Activated T-helper 1 cell treated with anti-CD3 and anti-CD28 coated beads, Interleukin-12 subunit alpha, Interleukin-12 subunit beta, Interleukin-2, Interleukin-4 antibody, amounts not matched to agents 30 ng/mL and 10 ng/mL and 1 ng/mL, durations not matched to agents 14 hours and 24 hours and 36 hours (primary cell): ENCODE measurements at places on chromosomes 12 and 14.

- DNase-seq, result peak; percentile 37
Observed at GRCh38 chr14:102594514-102595175, 2.2 kb downstream of the RCOR1 start.

- no peak for DNase-seq
Observed at GRCh38 chr12:19757317-19757877, 318.1 kb downstream of the AEBP2 start.

DNA sequence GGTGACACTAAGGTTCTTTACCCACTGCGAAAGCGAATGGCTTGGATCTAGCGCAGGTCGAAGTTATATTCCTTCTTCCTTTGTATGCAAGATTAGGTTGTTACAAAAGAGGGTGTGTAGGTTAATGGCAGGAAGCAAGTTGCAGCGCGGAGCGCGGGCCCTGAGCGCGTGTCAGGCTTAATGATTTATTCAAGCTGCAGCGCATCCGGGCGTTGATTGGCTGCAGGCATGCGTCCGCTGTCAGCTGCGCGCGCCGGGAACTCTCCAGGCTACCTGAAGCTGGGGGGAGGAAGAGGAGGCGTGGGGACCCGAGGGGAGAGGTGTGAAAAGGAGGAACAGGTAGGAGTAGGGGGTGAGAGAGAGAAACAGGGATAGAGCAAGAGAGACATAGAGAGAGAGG lies 7.4 kb downstream of the ASCL1 start:
- DNase-seq, result no peak

DNA sequence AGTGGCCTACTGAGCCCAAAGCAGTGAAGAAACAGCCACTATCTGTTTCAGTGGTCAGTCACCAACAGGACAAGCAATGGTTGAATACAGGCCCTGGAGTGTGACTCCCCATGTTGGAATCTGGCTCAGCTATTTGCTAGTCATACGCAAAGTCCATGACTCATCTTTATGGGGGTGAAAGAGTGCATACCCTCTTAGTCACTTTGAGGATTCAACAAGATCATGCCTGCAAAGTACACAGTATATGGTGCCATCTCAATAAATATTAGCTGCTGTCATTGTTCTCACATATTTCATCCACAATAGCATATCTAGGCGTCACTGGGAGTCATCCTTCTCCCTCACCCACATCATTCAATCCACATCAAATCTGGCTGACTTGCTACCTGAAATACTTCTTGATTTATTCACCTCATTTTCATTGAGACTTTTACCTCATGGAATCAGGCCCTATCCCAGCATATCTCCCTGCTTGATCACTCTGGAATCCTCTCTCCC lies 26.4 kb upstream of the STAB2 start:
- DNase-seq, result no peak

DNA sequence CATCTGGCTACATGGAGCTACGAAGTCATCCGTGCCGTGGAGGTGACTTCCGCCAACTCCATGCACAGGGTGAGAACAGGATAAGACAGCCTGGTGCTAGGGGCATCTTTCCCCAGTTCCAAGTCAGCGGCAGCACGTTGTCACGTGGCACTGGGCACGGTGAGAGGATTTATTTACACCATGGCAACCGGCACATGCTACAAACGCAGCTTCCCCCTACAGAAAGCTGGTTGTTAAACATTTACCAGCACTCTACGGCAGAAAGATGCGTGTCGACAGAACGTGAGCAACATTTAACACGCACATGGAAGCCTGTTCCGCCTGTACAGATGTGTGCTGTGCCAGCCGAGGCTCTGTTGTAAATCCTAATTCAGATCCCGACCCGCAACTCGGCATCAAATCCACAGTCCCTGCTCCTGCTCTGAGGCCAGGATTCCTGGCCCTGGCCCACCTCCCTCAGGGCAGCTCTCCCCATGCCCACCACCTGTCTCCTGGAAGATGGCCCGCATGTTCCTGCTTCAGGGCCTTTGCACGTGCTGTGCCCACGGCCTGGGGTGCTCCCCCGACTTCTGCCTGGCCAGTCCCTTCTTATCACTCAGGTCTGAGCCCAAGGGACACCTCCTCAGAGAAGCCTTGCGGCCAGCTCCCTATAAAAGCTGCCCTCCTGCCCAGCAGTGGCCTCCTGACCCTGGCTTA lies 114.1 kb downstream of the RFLNA start:
- DNase-seq, result no peak

GRCh38 chr12:34398366-34398705 lies 376.0 kb downstream of the ALG10 start:
- no peak for DNase-seq

DNA sequence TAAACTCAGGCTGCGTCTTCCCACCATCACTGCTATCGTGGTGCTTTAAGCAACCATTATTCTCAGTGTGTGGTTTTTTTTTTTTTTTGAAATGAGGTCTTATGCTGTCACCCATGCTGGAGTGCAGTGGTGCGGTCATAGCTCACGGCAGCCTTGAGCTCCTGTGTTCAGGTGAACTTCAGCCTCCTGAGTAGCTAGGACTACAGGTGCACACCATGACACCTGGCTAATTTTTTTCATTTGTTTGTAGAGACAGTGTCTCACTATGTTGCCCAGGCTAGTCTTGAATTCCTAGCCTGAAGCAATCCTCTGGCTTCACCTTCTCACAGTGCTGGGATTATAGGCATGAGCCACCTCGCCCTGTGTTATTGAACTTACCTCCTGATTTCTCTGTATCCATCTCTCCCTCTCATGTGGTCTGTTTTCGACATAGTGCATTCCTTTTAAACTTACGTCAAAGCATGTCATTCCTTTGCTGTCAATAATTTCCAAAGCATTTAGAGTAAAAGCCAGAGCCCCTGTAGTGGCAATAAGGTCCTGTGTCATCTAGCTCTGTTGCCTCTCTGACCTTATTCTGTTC lies 255.5 kb downstream of the SNAPC1 start:
- no peak for DNase-seq

GRCh38 chr14:75831455-75831854 lies 150.3 kb downstream of the TGFB3 start:
- peak; percentile 44 for DNase-seq

DNA sequence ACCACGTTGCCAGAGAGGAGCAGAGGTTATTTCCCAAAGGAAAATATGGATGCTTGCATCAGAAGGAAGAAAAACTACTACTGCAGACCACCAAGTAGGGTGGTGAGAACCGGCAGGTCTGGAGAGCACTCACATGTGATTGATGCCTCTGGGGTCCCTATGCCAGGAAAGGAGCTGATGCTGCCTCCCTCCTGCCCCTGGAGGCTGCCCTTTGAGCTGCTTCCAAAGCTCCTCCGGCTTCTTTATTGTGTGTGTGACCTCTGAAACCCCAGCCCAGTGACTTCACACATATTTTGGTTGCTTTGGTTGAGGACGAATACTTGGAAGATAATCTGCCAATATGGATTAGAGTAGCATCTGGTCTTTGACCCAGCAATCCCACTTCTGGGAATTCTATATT lies 133.4 kb downstream of the AACS start:
- DNase-seq, result no peak

- peak; percentile 72 for DNase-seq
Observed at GRCh38 chr14:70655110-70655826, 13.6 kb downstream of the TTC9 start.

- DNase-seq, result no peak
Observed at GRCh38 chr14:93114713-93115068, 1.0 kb downstream of the ITPK1 start.

DNA sequence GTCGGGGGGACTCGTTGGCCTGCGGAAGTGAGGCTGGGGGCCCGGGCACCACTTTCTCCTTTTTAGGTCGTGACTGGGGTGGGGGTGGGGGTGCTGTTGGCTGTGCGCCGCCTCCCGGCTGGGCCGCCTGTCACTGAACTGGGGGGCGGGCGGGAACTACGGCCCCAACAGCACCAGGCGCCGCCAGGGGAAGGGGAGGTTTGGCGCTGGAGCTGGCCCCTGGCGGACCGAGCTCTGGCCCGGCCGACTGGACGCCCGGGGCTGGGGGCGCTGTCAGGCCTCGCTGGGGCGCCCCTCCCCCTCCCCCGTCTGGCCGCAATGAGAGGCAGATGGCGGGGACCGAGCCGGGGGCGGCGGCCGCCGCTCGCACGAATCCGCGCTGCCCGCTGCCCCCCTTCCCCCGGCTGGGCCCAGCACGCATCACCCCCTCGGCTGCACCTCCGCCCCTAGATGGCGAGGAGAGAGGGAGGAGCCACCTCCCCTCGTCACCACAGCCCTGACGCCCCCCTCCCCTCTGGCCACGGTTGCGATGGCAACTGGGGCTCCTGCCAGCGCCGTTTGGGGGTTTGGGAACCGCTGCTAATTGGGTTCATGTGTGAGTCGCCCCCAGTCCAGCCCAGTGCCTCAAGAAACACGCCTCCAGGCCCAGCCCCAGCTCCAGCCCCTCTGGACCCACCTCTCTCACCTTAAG lies 723 bp downstream of the NFATC4 start:
- DNase-seq, result no peak

DNA sequence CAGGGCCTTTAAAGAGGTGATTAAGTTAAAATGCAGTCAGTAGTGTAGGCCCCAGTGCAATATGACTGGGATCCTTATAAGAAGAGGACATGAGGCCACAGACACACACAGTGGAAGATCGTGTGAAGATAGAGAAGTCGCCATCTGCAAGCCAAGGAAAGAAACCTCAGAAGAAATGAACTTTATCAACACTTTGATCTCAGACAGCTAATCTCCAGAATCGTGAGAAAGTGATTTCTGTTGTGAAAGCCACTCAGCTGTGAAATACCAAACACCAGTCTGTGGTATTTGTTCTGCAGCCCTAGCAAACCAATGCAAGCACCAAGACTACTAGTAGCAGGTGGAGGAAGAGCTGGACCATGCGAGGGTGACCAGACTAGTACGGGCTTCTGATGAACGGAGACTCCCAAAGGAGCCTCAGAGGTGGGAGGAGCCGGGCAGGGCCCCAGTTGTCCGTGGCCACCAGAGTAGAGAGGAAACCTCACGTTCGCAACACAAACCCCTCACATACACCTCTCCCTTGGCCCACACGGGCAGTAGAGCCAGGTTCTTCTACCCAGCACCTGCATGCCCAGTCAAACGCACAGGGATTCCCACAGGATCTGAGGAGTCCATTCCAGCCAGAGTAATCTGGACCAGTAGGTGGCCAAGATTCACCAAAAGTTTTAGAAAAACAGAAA lies 243.0 kb downstream of the TTC8 start:
- DNase-seq, result no peak

DNA sequence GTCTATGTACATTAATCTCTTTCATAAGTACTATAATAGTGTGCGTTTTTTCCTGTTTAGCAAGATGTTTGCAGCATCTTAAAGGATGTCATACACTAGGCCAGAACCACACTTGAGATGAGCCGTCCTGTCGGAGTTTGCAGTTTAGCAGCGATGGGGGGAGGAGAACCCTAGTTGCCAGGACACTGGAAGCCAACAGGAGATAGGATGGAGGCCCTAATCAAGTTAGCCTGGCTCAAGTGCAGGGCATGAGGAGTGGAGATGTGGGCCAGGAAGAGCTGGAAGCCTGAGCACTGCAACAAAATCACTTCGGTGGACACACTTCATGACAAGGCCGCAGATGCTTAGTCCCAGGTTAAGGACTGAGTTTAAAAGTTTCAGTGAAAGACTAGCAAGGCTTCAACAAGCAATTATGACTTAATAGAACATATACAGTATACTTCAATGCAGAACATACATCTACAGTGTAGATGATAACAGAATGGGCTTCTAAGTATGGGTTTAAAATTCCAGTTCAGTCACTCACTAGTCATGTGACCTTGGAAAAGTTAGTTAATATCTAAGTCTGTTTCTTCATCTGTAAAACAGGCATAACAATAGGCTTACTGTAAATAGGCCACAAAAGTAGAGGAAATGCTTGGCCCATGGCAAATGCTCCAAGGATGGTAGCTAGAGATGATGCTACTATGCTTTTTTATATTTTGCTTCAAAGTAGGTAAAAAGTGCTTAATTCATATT lies 77.1 kb downstream of the PTPN21 start:
- DNase-seq, result no peak

- no peak for DNase-seq
Observed at GRCh38 chr12:101764051-101764792, 25.0 kb upstream of the SYCP3 start.

DNA sequence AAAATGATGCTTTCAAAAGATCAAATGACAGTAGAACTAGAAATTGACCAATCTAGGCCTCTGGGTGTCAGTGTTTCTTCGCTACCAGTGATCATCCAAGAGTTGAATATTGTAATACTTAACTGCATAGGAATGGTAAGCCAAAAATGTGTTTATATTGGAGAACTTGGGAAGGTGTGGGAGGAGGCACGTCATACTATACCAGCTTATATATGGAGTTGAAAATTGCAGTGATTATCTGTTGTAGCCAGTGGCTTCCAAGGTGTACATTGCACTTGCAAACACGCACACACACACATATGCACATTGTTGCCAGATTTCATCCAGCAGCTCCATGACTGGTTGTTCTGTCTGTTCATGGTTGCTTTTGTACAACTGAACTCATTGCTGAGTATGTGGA lies 36.1 kb downstream of the EID3 start:
- DNase-seq, result no peak

GRCh38 chr14:61130512-61131260 lies 149.6 kb downstream of the SLC38A6 start:
- no peak for DNase-seq

- DNase-seq, result no peak
Observed at GRCh38 chr14:21182166-21182565, 26.3 kb upstream of the OR5AU1 start.

GRCh38 chr14:63039866-63040265 lies 5.4 kb downstream of the KCNH5 start:
- DNase-seq, result no peak

GRCh38 chr12:113990250-113991223 lies 24.4 kb upstream of the RBM19 start:
- no peak for DNase-seq

- DNase-seq, result no peak
Observed at GRCh38 chr14:89955022-89955744, 544 bp upstream of the TDP1 start.

DNA sequence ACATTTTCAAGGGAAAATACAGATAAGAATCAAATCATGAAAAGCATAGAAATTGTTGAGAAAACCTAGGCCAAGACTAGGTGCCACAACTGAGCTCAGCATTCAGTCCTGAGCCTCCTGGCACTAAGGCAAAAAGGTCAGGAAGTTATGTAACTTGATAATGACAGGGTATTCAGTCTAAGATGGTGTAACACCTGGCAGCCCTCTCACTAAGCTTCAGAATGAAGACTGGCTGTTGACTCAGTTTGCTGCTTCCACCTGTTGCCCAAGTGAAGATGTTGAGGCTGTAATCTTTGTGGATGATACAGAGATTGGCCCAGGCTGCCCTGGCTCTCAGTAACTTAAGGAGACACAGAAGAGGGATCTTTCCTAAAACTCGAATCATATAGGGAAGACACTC lies 19.6 kb downstream of the PROX2 start:
- DNase-seq, result no peak
